Occipital lobe (tissue), 3 donors: ENCODE measurements at places on chromosomes 4 and X.

GRCh38 chr4:174528226-174528625 is 5.9 kb upstream of the HPGD start:
- no peak for DNase-seq

GRCh38 chr4:95462921-95463320 is 85.9 kb downstream of the UNC5C start:
- no peak for DNase-seq

DNA sequence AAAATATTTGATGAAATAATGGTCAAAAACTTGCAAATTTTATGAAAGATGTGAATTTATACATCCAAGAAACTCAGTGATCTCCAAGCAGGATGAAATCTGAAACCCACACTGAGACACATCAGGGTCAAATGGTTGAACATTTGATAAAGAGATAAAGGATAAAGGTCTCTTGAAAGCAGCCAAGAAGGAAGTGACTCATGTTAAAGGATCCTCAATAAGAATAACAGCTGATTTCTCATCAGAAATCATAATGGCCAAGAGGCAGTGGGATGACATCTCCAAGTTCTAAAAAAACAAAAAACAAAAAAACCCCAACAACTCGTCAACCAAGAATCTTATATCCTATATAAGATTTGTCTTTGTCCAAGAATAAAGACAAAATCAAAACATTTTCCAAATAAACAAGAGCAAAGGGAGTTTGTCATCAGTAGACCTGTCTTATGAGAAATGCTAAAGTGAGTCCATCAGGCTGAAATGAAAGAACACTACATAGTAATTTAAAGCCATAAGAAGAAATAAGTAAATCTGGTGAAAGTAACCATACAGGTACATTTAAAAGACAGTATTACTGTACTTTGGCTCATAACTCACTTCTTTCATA is 121.7 kb downstream of the PDS5A start:
- DNase-seq = no peak

DNA sequence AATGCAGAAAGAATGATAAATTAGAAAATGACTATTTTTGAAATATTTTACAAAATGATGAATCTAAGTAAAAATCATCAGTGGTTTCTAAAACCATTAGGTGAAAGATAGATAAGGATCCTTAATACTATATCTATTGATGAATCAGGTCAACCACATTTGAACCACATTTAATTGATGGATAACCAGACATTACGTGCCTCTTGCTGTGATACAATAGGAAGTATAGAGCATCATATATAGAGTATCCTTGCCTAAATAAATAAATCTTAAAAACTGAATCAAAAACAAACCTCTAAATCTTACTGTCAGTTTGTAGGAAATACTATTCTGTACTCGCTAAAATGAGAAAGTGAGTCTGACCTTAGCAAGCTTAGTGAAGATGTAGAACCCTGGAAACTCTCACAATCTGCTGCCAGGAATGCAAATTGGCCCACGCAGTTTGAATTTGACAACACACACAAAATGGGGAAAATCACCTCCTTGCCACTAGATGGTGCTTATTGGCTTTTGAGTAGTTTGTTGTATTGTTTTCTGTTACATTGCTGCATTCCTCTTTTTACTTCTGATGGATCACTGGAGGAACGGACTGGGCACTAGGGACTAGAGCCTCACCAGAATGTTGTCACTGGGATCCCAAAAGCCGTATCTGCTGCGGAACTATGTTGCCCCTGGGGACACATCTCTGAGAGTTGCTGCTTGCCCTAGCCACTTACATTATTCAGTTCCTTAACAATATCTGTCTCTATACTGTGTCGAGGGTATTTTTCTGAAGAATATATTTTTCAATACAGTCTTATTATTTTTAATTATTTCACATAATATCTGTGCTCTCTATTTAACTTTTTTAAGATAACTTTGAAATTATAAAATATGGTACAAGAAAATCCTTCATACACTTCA is 25.4 kb upstream of the SLAIN2 start:
- no peak for DNase-seq

DNA sequence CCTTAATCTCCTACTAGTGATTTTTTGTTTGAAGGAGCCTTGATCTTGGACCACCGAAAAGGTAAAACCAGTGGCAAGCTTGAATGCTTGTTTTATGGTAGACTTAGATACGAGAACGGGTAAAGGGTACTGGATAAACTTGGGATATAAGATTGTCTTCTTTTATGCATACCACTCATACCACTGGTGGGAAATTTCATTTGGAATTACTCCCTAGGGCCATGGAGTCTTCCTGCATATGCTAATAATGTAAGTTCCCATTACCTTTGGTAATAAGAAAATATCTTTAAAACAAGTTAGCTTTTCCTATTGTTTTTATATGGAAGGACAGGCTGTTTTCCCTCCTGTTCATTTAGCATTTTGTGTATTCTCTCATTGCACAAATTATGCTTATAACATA is 11.7 kb downstream of the SMARCAD1 start:
- no peak for DNase-seq

DNA sequence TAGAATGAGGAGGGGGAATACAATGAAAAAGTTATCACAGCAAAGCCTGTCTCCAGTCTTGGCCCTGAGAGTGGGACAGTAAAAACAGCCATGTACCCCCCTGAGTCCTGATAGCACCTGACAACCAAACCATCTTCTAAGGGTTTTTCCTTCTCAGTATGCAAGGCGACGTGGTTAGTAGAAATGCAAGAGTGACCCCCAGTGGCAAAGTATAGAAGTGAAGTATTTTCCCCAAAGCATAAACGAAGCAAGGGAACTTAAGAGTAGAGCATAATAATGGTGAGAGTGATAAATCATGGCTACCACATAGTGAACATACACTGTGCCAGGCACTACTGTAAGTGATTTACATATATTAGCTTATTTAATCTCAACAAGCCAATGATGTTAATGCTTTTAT is 52.8 kb downstream of the FAM47C start:
- no peak for DNase-seq

- no peak for DNase-seq
These were observed 119.1 kb upstream of the ETNPPL start for GRCh38 chr4:108881986-108882385.

- DNase-seq = no peak
These were observed 1197.2 kb downstream of the PCDH7 start for GRCh38 chr4:31917334-31917733.

GRCh38 chrX:47138171-47138570 is 6.3 kb downstream of the NDUFB11 start:
- no peak for DNase-seq

- no peak for DNase-seq
These were observed 36.2 kb downstream of the ARHGAP10 start for GRCh38 chr4:147768113-147768512.

GRCh38 chr4:149884529-149885181 is 69.0 kb upstream of the IQCM start:
- no peak for DNase-seq

DNA sequence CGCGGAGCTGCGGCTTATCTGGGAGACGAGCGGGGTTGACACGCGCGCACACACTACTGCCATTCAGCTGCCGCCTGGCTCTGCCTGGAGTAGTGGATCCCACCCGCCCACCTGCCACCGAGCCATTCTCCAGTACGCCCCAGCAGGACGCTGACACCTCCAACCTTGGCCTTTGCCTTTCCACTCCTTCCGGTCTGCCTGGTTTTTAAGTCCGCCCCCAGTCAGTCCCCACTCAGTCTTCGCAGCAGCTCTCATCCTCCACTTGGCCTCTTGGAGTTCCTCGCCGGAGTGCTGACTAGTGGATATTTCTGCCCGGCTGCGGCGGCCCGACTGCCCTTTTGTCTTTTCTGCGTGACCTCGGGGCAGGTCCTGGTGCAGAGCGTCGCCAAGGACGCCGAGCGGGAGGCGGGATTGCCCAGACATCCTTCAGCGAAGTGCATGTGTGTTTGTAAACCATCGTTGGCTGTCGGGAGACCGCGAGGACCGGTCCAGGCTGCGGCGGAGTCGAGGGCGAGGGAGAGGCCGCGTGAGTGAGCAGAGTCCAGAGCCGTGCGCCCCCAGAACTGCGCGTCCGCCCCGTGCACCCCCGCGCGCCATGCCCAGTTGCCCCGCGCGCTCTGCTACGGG is 1.1 kb downstream of the SLIT2 start:
- no peak for DNase-seq

DNA sequence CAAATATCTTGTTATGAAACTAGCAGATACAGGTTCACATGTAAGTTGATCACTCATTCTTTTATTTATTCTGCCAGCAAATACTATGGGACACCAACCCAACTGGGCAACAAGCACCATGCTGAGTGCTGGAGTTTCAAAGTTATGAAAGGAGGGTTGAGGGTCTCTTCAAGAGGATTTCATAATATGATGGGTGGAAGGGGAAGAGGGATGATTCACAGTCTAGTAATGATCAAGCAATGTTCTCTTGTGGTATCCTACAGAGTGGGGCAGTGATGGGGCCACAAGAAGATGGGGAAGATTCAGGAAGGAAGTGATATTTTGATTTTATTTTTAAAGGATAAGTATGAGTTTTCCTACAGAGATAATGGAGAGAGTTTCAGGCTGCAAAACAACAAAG is 46.2 kb upstream of the TXK start:
- no peak for DNase-seq

- no peak for DNase-seq
These were observed 675.2 kb upstream of the INTU start for GRCh38 chr4:126957556-126957955.

DNA sequence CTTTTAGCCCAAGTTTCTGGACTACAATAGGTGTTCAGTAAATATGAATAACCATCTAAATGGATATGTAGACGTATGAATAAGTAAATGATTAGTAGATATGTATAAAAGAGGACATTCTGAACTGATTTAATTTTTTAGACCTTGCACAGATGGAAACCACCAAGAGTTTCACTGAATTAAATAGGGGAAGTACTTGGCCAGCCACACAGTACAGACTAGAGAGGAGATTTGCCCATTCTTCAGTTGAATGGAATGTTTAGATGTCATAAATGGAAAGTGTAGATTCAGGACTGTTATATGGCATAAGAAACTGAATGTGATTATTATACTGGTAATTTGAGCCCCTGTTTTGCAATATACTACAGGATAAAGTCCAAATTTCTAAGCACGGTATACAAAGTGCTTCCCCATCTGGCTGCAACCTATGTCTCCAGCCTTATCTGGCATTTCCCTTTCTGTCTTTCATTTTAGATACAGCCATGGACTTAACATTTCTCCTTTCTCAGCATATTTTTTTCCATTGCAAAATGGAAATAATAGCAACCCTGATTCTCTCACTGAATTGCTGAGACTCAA is 137.8 kb upstream of the HS3ST1 start:
- no peak for DNase-seq

DNA sequence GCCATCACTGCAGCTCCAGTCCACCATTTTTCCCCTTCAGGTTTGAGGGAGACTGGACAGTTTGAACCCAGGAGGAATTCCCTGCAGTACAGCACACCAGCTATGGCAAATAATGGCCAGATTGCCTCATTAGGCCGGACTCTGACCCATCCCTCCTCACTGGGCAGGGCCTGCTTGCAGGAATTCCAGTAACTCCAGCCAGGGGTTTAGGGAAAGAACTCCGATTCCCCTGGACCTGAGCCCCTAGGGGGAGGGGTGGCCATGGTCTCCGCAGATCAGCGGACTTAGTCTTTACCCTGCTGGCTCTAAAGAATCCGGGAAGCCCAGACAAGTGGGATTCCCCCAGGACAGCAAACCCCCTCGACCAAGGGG is 342.8 kb downstream of the DMD start:
- no peak for DNase-seq

- DNase-seq = no peak
These were observed 929.5 kb downstream of the DMD start for GRCh38 chrX:32281853-32282252.

DNA sequence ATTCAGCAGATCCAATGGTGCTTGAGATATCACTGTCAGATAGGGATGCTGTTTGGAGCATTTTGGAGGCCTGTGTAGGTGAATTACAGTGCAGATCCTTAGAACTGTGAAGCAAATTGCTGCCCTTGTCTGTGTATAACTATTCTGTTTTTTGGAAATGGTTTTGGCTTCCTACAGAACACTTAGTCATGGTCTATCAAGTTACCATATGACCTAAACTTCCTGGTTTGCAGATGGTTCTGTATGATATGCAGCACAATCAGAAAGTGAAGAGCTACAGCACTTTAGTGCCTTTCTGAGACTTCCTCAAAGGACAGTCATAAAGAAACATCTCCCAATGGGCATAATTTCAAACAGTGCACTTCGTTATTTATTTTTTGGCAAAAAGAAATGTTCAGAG is 688.6 kb downstream of the SH3BGRL start:
- no peak for DNase-seq

- DNase-seq = no peak
These were observed 534.8 kb downstream of the IQCM start for GRCh38 chr4:149280806-149281205.

DNA sequence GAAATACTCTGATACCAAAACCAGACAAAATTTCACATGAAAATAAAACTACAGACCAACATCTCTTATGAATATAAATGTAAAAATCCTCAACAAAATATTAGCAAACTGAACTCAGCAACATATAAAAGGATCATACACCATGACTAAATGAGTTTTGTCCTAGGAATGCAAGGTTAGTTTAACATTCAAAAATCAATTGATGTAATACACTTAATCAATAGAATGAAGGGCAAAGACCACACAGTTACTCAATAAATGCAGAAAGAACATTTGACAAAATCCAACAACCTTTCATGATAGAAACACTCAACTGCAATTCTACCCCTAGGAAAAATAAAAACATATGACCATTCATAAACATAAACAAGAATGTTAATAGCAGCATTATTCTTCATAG is 50.2 kb upstream of the DCTD start:
- DNase-seq = no peak

GRCh38 chrX:123590842-123591486 is 141.9 kb downstream of the THOC2 start:
- DNase-seq = no peak

DNA sequence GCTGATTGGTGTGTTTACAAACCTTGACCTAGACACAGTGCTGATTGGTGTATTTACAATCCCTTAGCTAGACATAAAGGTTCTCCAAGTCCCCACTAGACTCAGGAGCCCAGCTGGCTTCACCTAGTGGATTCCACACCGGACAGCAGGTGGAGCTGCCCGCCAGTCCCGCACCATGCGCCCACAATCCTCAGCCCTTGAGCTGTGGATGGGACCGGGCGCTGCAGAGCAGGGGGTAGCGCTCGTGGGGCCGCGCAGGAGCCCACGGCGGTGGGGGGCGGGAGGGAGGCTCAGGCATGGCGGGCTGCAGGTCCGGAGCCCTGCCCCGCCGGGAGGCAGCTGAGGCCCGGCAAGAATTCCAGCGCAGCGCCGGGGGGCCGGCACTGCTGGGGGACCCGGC is 30.7 kb downstream of the MEPE start:
- DNase-seq = no peak

DNA sequence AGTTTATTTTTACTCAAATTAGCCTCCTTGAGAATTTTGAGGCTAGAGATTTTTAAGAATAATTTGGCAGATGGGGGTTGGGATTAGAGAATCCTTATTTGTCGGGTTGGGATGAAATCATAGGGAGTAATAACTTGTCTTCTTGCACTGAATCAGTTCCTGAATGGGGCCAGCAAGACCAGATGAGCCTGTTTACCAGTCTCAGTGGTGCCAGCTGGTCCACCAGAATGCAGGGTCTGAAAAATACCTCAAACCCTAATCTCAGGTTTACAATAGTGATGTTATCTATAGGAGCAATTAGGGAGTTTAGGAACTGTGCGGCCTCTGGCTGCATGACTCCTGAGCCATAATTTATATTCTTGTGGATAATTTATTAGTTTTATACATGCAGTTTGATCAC is 705.9 kb upstream of the AGA start:
- no peak for DNase-seq
